ENCODE measurements at places on chromosomes 7 and 10.

DNA sequence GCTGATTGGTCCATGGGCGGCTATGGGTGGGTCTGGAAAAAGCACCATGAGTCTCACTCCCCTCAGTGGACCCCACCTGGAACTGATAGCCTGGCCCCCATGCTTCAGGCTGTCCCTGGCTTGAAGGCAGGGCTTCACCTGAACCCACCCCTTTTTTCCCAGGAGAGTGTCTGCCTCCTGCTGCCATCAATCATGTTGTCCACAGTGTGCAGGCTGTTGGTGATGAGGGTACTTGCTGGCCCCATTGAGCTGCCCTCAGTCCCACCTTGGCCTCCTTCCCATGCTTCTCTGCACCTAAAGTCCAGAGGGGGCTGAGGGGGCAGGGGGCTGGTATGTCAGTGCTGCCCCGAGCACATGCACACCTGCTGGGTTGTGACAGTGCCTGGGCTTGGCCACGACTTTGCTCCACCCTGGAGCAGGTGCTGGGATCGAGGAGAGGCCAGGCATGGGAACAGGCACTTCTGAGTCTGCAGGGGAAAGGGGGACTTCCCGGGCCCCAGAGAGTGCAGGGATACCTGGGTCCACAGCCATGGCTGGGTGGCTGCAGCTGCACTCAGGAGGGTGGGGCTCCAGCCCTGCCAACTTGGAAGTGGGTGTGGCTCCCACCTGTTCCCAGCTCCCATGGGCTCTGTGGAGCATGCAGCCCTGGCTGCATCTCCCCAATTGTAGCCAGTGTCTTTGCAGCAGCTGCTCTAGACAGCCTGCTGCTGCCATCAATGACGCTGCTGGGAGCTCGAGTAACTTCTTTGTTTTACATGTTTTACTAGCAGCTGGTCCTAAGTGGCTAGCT is 56.9 kb downstream of the ADK start:
- no peak for DNase-seq

- DNase-seq: no peak
These were observed 162.6 kb upstream of the MAGI2 start for GRCh38 chr7:79615871-79616640.

- DNase-seq: no peak
These were observed 3.5 kb upstream of the ATP6V0E2 start for GRCh38 chr7:149870274-149870673.

GRCh38 chr7:73973091-73973490 is 54.9 kb upstream of the ELN start:
- no peak for DNase-seq

DNA sequence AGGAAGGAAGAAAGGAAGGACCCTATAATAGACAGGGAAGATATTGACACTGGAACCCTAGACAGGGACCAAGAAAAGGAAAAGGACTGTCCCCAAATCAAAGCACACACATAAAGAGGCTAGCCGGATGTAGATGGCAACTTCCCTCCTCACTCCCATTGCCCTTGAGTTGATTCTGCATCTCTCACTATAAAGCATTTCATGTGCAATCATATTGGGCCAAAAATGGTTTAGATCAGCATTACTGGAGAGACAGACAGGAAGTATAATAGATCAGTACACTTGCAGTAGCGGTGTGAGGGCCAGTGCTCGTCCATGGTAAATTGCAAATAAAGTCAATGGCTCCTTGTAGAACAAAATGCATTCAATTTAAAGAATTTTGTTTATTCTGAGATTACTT is 8.4 kb downstream of the IFIT3 start:
- DNase-seq: no peak

- no peak for DNase-seq
These were observed 23.6 kb upstream of the PDK4 start for GRCh38 chr7:95619921-95620320.

- DNase-seq: no peak
These were observed 589.1 kb upstream of the ADARB2 start for GRCh38 chr10:2326411-2326810.

- no peak for DNase-seq
These were observed 34.9 kb upstream of the INPP5A start for GRCh38 chr10:132502544-132503300.

DNA sequence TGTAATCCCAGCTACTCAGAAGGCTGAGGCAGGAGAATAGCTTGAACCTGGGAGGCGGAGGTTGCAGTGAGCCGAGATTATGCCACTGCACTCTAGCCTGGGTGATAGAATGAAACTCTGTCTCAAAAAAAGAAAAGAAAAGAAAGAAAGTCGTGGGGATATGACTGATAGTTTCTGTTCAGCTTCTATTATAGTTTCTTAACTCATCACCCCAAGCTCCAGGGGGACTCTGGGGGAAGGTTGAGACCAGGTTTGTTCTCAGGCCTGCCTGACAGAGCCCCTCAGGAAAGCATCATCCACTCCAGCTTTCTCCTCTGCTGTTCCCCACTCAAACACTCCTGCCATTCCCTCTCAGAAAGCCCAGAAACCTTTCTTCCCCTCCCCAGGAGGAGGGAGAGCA is 542.4 kb upstream of the GALNT17 start:
- DNase-seq: no peak

DNA sequence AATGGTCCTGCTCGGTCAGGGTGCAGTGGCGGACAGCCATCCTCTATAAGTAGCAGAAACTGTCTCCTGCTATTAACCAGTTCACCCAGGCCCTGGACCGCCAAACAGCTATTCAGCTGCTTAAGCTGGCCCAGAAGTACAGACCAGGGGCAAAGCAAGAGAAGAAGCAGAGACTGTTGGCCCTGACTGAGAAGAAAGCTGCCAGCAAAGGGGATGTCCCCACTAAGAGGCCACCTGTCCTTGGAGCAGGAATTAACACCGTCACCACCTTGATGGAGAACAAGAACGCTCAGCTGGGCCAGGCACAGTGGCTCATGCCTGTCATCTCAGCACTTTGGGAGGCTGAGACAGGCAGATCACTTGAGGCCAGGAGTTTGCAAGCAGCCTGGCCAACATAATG is 5.6 kb upstream of the NSUN5 start:
- no peak for DNase-seq
